GM23248 (cell line): ENCODE measurements at places on chromosomes 1 and 21. TPM values are rescaled to one million over a fixed set of nuclear protein-coding genes. Genes with fewer than 3 reads are reported as not detected.

DNA sequence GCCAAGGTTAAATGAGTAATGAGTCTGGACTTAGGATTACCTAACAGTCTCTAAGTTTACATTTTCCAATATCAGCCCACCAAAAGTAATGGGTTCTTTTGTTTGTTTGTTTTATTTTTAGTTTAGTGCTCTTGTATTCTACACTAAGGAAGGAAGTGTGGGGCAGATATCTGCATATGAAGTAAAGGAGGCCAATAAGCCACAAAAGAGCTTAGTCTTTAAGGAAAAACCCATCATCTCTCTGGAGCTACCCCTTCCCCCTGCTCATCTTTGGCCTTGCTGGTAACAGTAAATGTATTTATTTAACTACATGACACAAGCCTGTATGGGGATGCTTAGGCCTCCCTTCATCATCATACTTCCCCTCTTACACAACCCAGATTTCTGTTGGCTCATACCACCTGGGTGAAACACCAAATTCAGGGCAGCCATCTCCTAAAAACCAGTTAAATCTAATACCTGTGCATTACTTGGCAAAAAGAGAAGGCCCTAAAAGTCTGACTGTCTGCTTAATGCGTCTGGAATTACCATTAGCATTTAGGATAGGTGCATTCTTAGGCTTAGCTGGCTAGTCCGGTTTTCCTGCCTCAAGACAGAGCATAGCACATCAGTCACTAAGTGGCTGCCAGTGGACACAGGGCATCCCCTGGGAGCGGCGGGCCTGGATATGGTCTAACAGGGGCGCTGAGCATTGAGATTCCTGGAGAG lies 96.8 kb upstream of the ADGRL2 start:
- peak overlapping the region; percentile 48 for H3K4me3 ChIP-seq
- H3K27me3 ChIP-seq = no peaks in the 10 kb centered on the region
- DNase-seq = peak; percentile 67
- H3K36me3 ChIP-seq = no peaks in the 10 kb centered on the region
- peaks cover 83% of the 10 kb centered on the region for H3K4me1 ChIP-seq
- peak overlapping the region; percentile 99 for H3K27ac ChIP-seq

DNA sequence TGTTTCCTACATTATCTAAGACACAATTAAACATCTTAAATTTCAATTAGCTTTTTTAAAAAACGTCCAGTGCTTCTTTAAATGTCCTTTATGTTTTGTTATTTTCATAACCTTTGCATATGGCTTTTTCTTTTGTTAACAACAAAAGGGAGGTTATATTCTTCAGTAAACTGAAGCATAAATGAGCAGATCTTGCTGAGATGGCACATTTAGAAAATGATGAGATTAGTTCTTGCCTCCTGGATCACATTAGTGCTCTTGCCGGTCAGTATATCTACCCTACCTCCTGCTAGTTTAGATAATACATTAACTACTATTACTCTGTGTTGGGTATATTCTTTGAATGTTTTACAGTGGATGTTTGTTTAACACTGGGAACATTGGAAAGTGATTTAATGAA lies 126.1 kb downstream of the DISP1 start:
- no peak overlapping the region for H3K4me3 ChIP-seq
- no peak for DNase-seq
- H3K27me3 ChIP-seq = no peaks in the 10 kb centered on the region
- H3K4me1 ChIP-seq = no peaks in the 10 kb centered on the region

Gene DDX20
- 20.1 and 24.2 TPM in 2 replicates for total RNA-seq

DNA sequence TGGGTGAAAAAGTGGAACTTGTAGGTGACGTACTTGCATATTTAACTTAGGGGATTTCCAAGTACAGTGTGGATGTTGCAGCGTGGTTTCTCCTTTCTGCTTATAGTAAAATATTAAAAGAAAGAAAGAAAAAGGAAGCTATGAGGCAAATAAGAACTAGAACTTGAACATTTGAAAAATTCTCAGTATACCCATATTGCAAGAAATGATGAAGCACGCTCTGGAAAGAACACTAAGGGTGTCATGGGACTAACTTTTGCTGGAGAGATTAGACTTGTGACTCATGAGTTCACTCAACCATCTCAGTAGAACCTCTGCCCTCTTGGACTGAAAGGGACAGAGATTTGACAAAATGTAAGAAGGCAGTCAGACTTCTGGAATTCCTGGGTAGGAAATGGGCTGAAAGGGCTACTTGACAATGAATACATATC lies 704.5 kb upstream of the ADGRL4 start:
- no peaks in the 10 kb centered on the region for H3K4me1 ChIP-seq
- no peak overlapping the region for H3K27ac ChIP-seq
- no peak overlapping the region for H3K4me3 ChIP-seq
- DNase-seq = peak; percentile 26
- no peaks in the 10 kb centered on the region for H3K27me3 ChIP-seq

Gene PCP4
- not detected in 2 replicates for total RNA-seq

- H3K4me3 ChIP-seq = no peak overlapping the region
- DNase-seq = no peak
- peaks cover 50% of the 10 kb centered on the region for H3K4me1 ChIP-seq
- H3K36me3 ChIP-seq = peaks cover 8% of the 10 kb centered on the region; the same call in 1 of the 2 replicates
- no peak overlapping the region for H3K27ac ChIP-seq
Observed at GRCh38 chr1:243291292-243291691, 35.5 kb downstream of the SDCCAG8 start.

- H3K27me3 ChIP-seq = no peaks in the 10 kb centered on the region
- no peak for DNase-seq
- peaks cover 13% of the 10 kb centered on the region; the same call in 1 of the 2 replicates for H3K4me1 ChIP-seq
- no peak overlapping the region for H3K27ac ChIP-seq
- no peak overlapping the region for H3K4me3 ChIP-seq
- H3K36me3 ChIP-seq = no peaks in the 10 kb centered on the region
Observed at GRCh38 chr1:91818713-91818975, 67.3 kb downstream of the TGFBR3 start.

GRCh38 chr1:17412093-17412870 lies 27.2 kb downstream of the RCC2 start:
- no peaks in the 10 kb centered on the region for H3K4me1 ChIP-seq
- DNase-seq = no peak
- H3K36me3 ChIP-seq = peaks cover 64% of the 10 kb centered on the region

Gene DCDC2B
- total RNA-seq = not detected in 2 replicates

- DNase-seq = peak; percentile 19
- no peak overlapping the region for H3K4me3 ChIP-seq
- H3K27me3 ChIP-seq = no peaks in the 10 kb centered on the region
- H3K4me1 ChIP-seq = peaks cover 19% of the 10 kb centered on the region
Observed at GRCh38 chr1:154620751-154621150, 12.8 kb upstream of the ADAR start.

DNA sequence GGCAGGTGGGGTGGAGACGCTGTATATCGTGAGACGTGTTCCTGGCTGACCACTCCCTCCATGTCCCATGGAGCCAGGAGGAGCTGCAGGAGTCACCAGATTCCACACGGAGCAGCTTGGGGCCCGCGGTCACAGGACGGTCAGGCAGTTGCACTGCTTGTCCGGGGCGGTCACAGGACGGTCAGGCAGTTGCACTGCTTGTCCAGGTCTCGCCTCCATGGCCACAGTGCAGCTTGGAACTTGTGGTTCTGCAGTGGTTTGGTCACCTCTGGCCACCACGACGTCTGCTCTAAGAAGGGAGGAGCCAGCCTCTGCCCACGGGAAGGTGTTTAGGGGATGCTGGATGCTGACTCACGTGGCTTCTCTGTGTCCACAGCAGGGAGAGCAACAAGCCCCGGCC lies 33.0 kb downstream of the SLX9 start:
- H3K27ac ChIP-seq = no peak overlapping the region
- peak; percentile 59 for DNase-seq
- H3K4me3 ChIP-seq = no peak overlapping the region
- H3K27me3 ChIP-seq = no peaks in the 10 kb centered on the region
- H3K36me3 ChIP-seq = no peaks in the 10 kb centered on the region
- no peaks in the 10 kb centered on the region for H3K4me1 ChIP-seq

DNA sequence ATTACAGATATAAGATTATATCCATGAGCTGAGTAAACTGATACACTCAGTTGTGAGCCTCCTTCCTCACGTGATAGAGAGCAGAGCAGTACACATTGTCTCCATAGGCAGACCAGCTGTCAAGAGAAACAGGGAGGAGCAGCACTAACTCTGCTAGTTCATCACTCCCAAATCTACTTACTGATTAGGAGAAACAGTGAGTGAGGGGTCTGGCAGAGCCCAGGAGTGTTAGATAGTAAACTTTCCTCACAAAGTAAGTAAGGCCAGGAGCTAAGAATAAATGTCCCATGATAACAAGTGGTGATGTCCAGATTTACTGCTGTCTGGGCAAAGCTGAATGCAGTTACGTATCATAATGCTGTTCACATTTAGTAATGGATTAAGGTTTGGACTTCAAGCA lies 168.6 kb upstream of the KCNK2 start:
- no peaks in the 10 kb centered on the region for H3K27me3 ChIP-seq
- no peak for DNase-seq
- H3K4me1 ChIP-seq = no peaks in the 10 kb centered on the region
- H3K36me3 ChIP-seq = no peaks in the 10 kb centered on the region
- no peak overlapping the region for H3K4me3 ChIP-seq
- no peak overlapping the region for H3K27ac ChIP-seq

Gene CYP4X1
- not detected in 2 replicates for total RNA-seq

- no peak overlapping the region for H3K4me3 ChIP-seq
- H3K27ac ChIP-seq = no peak overlapping the region
- no peak for DNase-seq
Observed at GRCh38 chr1:107842241-107842640, 122.7 kb downstream of the VAV3 start.

DNA sequence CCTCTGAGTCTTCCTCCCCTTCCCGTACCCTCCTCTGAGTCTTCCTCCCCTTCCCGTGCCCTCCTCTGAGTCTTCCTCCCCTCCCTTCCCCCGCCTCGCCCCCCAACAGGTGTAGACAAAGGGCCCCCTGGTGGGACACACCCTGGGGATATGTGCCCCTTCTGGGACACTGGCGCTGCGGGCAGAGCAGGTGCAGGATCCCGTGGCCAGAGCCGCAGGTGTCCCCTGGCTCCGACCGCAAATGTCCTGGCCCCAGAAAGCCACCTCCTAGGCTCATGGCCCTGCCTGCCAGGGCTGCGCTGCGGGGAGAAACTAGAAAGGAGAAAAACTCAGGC lies 51.5 kb upstream of the ARHGEF16 start:
- H3K4me1 ChIP-seq = no peaks in the 10 kb centered on the region
- DNase-seq = no peak
- H3K27ac ChIP-seq = no peak overlapping the region
- peaks cover 20% of the 10 kb centered on the region for H3K27me3 ChIP-seq
- H3K36me3 ChIP-seq = no peaks in the 10 kb centered on the region

- H3K36me3 ChIP-seq = no peaks in the 10 kb centered on the region
- no peak for DNase-seq
- no peak overlapping the region for H3K27ac ChIP-seq
- no peaks in the 10 kb centered on the region for H3K27me3 ChIP-seq
- H3K4me3 ChIP-seq = no peak overlapping the region
- no peaks in the 10 kb centered on the region for H3K4me1 ChIP-seq
Observed at GRCh38 chr1:4422504-4423289, 231.7 kb upstream of the AJAP1 start.

DNA sequence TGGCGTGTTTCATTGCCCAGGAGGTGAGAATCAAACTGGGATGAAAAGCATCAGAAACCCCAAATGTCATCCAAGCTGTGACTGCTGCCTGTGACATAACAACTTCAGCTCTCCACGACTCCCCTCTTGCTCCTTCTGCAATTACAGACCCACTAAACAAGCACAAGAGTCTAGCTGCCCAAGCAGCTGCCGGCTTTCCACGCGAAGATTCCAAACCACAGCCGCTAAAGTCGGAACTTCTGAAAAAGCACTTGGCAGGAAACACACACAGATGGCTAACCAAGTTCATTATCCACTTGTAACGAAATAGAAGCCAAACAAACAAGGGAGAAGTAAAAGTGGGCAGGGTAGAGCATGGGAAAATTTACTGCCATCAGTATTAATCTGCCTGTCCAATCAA lies 198.1 kb downstream of the SLC35F3 start:
- no peaks in the 10 kb centered on the region for H3K4me1 ChIP-seq
- H3K27ac ChIP-seq = no peak overlapping the region
- no peak overlapping the region for H3K4me3 ChIP-seq
- DNase-seq = no peak

- H3K4me3 ChIP-seq = no peak overlapping the region
- H3K27me3 ChIP-seq = no peaks in the 10 kb centered on the region
- no peaks in the 10 kb centered on the region for H3K4me1 ChIP-seq
- H3K36me3 ChIP-seq = no peaks in the 10 kb centered on the region
- no peak for DNase-seq
Observed at GRCh38 chr1:2987773-2988172, 33.5 kb upstream of the ACTRT2 start.

DNA sequence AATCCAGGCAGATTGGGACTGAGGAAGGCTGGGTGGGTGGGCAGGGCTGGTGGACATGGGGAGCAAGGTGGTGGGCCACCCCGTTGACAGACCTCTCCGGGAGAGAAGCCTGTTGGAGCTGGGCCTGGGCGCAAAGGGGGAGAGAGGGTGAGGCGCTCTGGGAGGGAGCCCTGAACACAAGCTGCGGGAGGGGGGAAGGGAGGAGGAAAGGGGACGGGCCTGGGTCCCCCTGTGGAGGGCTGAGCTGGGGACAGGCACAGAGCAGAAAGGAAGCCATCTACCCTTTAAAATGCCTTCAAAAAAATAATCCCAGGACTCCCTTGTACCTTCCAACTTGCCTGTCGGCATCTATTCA lies 161.8 kb downstream of the PSMG1 start:
- no peak overlapping the region for H3K27ac ChIP-seq
- H3K4me1 ChIP-seq = peaks cover 16% of the 10 kb centered on the region
- DNase-seq = no peak
- no peaks in the 10 kb centered on the region for H3K27me3 ChIP-seq
